SW 1271 (cell line): ENCODE measurements at places on chromosomes 11 and 22.

- DNase-seq = no peak
Measured at GRCh38 chr11:4863876-4864275, 14.9 kb upstream of the OR51S1 start.

- no peak for DNase-seq
Measured at GRCh38 chr11:61187505-61188130, 15.7 kb upstream of the PGA3 start.

DNA sequence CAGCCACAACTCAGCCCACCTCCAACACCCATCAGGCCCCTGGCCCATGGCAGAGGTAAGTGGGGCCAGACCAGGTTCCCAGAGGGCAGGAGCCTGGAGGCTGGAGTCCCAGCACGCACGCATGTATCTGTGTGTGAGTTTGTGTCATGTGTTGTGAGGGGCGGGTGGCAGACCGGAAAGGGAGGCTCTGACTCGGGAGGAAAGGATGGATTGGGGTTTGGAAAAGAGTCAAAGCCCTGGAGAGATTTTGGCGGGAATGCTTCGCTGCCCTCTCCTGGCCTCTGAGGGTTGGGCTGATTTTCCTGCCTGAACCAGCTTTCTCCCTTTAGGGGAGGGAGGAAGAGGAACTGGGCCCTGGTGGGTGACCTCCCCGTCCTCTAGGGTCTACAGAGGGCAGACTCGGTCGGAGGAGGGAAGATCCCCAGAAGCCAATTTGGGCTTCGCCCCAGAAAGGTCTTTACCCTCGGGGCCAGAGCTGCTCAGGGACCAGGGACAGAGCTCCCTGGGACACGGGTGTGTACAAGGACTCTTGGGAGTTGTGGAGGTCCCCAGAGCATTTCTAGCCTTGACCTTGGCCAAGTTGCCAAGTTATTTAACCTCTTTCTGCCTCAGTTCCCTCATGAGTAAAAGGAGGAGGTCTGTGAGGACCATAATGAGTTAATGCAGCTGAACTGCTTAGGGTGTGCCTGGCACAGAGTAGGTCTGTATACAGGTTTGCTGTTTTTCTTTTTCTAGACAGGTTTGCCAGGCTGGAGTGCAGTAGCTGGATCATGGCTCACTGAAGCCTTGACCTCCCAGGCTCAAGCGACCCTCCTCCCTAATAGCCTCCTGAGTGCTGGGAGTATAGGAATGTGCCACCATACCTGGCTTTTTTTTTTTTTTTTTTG is 6.9 kb downstream of the C11orf68 start:
- peak; percentile 90 for DNase-seq

GRCh38 chr11:129695571-129696308 is 119.9 kb upstream of the TMEM45B start:
- DNase-seq = no peak

- DNase-seq = no peak
Measured at GRCh38 chr11:117869604-117870003, 6.9 kb downstream of the FXYD6 start.

GRCh38 chr22:38959590-38959989 is 2.2 kb downstream of the APOBEC3A start:
- DNase-seq = no peak

- no peak for DNase-seq
Measured at GRCh38 chr11:117020869-117021564, 77.2 kb downstream of the SIK3 start.

GRCh38 chr11:130029137-130029536 is 26.5 kb upstream of the PRDM10 start:
- no peak for DNase-seq

DNA sequence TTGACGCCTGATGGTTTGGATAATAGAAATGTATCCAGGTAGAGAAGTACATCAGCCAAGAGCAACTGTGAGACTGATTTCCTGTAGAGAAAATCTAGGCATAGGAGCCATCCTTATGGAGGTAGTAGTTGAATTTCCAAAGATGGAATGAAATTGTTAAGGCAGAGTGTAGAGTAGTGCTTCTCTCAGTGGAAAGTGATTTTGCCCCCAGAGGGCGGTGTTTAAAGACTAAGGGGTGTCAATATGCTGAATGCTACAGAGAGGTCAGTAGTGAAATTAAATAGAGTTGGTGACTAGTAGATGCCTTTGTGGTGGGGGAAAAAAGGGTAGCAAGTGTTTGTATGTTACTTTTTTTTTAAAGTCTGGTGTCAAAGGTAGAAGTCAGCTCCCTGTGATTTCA is 54.5 kb downstream of the TRIM44 start:
- DNase-seq = no peak

DNA sequence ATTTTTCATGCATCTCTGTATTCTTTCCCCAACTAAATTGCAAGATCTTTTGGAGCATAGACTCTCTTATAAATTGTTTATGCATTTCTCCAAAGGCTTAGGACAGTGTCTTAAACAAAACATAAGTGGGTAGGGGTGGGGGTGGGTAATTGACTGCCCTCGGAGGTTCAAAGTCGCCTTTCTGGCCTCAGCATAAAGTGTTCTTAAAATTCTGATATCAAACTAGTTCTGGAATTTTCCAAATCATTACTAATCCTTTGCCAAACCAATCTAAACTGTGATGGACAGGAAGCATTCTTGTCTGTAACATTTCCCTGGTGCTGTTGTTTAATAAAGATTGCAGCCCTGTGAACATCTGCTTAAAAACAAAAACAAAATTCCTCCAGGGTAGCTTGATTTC is 61.8 kb upstream of the FAT3 start:
- DNase-seq = no peak

DNA sequence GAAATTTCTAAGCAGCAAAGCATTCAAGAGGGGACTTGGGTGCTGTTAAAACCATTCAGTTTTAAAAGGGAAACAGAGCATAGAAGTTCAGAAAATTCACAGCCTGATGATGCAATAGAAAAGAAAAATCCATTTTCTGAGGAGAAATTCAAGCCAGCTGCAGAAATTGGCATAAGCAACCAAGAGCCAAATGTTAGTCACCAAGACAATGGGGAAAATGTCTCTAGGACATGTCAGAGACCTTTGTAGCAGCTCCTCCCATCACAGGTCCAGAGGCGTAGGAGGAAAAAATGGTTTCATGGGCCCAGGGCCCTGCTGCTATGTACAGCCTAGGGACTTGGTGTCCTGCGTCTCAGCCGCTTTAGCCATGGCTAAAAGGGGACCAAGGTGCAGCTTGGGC is 5.5 kb upstream of the IRAG1 start:
- no peak for DNase-seq

DNA sequence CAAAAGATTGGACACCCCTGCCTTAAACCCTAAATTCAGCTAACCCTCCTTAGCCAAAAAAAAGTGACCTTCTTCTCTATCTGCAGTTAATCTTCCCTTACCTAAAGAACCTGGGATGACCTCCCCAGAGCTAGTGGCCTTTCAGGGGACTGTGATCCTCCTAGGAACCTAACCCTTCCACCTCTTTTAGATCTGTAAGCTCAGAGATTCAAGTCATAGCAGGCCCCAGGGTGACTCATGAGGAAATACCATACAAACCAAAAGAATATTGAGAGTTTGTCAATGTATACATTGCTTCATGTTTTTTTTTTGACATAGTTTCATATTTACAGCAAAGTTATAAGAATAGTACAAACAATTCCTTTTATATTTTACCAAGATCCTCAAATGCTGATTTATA is 38.3 kb upstream of the CXCR5 start:
- no peak for DNase-seq

DNA sequence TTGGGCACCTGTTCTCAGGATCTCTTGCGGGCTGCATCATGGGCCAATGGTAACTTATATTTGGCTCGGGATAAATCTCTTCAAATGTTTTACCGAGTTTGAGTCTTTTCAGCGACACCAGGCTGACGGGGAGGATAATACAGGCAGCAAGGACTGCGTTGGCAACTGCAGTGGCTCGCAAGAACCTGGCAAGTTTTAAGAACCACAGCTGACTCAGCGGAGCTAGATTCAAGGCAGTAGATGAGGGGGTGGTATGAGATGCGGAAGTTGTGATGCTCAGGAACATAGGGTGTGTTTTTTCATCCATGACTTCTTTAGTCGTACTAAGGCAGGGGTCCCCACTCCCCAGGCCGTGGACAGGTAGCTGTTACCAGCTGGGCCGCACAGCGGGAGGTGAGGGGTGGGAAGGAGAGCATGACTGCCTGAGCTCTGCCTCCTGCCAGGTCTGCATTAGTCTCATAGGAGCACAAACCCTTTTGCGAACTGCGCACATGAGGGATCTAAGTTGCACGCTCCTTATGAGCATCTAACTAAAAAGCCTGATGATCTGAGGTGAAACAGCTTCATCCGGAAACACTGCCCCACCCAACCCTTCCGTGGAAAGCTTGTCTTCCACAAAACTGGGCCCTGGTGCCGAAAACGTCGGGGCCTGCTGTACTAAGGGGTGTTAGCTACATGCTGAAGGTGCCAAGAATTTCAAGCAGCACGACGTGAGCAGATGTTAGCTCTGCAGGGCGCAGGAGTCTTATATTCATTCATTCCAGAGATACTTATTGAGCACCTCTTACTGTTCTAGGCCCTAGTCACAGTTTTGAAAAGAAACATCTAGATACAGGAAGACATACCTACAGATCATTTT is 6.4 kb upstream of the JAM3 start:
- DNase-seq = no peak

DNA sequence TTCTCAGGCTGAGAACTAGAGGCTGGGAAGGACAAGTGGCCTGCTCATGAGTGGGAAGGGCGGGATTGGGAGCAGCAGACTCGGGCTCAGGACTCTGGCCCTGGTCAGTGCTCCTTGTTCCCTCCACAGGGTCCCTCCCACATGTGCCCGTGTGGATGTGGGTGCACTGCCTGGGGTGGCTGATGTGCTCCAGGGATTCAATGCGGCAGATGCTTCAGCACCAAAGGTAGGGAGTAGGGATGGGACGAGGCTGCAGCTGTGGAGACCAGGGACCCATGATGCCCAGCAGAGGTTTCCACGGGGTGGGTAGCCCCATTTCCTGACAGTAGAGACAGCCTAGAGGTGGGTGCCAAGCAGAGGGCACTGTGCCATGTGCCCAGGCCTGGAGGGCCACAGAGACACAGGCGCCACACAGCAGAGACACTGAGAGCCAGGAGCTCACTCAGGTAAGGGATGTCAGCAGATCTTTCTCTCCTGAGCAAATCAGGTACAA is 89.5 kb downstream of the GGTLC2 start:
- no peak for DNase-seq

- DNase-seq = no peak
Measured at GRCh38 chr11:125210066-125210465, 45.5 kb downstream of the PKNOX2 start.

- DNase-seq = no peak
Measured at GRCh38 chr11:57901756-57902155, 121.9 kb upstream of the OR9Q1 start.

- DNase-seq = no peak
Measured at GRCh38 chr11:44865866-44866272, 84.8 kb downstream of the TP53I11 start.

DNA sequence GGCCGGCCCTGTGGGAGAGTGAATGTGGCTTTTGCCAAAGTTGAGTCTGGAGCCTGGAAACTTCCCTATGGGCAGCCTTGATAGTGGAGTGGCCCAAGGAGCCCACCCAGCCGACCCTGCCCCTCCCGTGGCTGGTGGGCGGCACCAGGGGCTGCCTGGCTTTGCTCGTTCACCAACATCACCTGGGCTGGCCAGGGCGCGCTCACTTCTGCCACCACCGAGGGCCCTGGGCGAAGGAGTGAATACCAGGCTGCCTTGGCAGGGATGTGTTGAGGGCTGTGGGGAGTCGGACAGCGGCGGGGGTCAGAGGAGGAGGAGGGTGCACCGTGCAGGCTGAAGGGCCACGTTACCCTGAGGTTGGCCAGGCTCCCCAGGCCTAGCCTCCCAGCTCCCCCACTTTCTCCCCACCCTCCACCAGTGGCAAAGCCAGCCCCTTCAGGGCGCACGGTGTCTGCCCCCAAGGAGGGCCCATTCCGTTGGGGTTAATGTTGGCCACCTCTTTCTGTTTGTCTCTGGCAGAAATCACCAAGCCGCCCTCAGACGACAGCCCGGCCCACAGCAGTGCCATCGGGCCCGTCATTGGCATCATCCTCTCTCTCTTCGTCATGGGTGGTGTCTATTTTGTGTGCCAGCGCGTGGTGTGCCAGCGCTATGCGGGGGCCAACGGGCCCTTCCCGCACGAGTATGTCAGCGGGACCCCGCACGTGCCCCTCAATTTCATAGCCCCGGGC is 22.5 kb upstream of the PPP6R3 start:
- DNase-seq = no peak

DNA sequence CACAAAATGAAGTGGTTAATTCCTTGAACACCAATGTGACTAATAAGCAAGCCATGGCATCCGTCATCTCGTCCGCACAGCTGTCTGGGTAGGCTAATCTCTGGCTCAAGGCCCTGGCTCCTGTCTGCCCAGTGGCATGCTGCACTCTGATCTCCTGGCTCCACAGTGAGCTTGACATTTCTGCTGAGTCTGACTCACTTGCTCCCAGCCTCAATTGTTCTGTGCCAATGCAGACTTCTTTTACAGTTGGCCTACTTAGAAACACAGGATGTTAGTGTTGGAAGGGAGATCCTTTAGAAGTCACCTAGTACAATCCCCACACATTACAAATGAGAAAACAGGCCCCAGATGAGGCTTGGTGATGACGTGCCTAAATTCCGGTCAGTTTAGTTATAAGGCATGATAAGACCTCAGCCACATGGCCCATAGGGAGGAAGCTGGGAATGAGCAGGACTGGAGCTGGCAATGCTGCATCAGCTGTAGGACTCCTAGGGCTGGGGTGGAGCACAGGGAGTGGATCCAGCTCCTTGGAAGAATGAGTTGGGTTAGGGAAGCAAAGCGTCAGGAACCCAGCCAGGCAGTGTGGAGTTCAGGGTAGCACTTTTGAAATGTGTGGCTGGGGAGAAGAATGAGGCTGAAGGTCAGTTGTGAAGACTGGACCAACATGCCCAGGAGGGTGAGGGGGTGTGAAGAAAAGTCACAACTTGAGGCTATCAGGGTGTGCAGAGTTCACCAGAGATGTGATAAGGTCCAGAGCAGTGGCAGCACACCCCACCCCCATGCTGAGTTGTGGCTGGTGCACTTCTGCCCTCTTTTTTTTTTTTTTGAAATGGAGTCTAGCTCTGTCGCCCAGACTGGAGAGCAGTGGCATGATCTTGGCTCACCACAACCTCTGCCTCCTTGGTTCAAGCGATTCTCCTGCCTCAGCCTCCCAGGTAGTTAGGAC is 70.2 kb upstream of the EED start:
- DNase-seq = no peak

- DNase-seq = no peak
Measured at GRCh38 chr11:121426476-121427399, 25.4 kb upstream of the SORL1 start.

- DNase-seq = no peak
Measured at GRCh38 chr11:87263979-87264378, 226.2 kb downstream of the TMEM135 start.
